Stimulated activated CD4-positive, alpha-beta T cell treated with anti-CD3 and anti-CD28 coated beads, Interleukin-1b, Interleukin-23, amount 100 ng/mL, for 1 hour (primary cell): ENCODE measurements at places on chromosomes 16 and 17.

GRCh38 chr17:65389949-65390348 lies 171.5 kb downstream of the AXIN2 start:
- no peak for DNase-seq

GRCh38 chr17:6660805-6661463 lies 9.4 kb downstream of the C17orf100 start:
- DNase-seq = no peak

DNA sequence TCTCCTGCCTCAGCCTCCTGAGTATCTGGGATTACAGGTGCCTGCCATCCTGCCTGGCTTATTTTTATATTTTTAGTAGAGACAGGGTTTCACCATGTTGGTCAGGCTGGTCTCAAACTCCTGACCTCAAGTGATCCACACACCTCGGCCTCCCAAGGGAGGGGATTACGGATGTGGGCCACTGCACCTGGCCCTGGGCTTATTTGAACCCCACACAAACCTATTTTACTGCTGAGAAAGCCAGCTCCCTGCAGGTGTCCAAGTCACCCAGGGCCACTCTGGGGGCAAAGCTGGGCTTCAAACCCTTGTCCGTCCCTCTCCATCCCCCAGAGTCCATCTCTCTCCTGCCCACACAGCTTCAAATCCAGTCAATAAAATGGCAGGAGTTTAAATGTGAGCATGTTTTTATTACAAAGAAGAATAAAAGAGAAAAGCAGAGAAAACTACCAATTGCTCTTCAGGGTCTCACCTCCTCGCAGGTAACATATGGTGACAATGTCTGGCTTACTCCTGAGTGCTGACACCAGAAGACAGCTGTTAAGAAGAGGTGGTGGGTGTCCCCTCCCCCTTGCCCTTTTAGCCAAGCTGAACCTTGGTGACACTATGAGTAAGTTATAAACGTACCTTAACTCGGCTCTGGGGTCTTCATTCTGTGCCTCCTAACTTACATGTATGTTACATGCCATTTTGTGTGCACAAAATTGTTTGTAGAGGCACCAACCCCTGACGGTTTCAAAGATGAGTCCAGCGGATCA lies 45.4 kb downstream of the LAT start:
- no peak for DNase-seq

DNA sequence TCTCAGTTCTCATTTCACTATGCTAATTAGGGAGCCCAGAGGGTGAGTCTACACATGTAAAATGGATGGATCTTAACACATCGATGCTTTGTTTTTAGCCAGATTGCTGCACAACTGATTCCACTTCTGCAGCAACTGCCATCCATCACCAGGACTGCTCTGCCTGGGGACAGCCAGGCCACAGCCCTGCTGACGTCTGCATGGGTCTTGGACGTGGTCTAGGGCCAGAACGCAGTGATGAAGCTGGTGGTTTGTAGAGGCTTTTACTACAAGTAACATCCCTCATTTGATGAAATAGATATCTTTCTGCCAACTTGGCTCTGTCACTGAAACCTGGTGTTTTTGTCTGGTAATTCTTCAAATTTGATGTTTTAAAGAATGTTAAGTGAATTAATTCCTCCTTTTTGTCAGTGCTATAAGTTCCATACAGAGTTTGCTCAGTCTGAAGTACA lies 50.6 kb downstream of the MARCHF10 start:
- no peak for DNase-seq

DNA sequence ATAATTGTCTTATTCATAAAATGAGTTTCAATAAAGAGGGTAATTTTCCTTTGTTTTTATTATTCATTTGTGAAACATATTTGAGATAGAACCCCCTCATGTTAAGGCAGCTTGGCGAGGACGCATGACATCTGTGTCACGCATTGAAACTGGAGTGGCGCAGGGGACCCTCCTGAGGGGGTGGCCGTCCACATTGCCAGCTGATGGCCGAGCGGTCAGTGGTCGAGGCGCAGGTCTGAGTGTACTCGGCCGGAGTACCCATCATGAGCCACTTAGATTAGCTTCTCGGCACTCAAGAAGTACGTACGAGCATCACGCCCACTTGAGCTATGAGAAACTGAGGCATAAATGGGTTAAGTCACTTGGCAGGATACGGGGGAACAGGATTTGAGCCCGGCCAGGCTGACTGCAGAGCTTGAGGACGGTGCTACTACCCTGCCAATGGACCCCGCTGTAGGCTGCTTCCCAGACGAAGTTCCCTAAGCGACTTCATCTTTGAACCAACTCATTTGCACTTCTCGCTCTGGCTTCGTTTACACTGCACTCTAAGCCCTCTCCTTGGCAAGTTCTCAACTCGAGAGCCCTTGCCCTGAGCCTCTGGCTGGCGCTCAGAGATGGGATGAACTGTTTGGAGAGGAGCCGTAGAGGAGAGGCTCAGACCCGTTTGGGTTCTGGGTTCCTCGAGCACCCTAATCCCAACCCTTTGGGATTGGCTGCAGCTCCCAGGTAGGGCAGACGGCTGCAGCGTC lies 91.8 kb downstream of the SDK2 start:
- DNase-seq = no peak

- DNase-seq = no peak
Observed at GRCh38 chr17:44222112-44222869, 2.8 kb upstream of the UBTF start.

GRCh38 chr17:6098823-6099180 lies 28.6 kb downstream of the WSCD1 start:
- DNase-seq = no peak

- no peak for DNase-seq
Observed at GRCh38 chr17:54623746-54624145, 276.9 kb upstream of the TOM1L1 start.

DNA sequence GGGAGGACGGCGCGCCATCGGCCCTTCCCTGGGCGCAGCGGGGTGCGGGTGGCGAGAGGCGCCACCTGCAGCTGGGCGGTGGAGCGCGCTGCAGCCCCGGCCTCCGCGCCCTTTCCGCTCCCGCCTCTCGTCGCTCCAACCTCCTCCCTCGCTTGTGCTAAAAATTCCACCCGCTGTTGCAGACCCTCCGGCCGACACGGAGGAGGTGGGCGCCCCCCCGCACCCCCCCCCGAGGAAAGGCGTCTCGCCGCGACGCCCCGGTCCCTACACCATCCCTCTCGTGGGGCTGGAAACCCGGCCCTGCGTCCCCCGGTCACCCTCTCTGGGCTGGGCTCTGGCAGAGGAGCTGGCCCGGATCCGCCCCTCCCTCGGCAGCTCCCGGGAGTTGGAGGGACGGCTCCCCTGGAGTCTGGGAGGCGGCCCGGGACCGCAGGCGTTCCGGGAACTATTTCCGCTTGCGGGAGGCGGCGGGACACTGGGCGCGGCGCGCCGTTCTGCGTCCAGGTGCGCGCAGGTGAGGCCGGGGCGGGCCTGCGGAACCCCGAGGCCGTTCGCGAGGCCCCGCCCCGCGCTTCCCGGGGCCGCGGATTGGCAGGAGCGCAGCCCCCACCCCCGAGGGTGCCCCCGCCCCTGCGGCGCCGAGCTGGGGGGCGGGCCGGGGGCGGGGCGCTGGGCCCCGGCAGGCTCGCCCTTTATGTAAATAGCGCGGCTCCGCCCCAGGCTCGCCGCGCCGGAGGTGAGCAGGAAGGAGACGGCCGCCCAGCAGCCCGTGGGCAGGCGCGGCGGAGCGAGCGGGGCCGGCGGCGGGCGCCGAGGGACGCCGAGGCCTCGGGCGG lies at the start of gene LLGL2:
TSS of gene LLGL2 (plus strand) at position 728 of the 836 bp plus-strand sequence. CDS start 17,730 bp downstream, outside the sequence.
- DNase-seq = peak; percentile 63

- DNase-seq = no peak
Observed at GRCh38 chr16:80015566-80015965, 415.0 kb upstream of the MAF start.

GRCh38 chr16:69123910-69124309 lies 8.5 kb downstream of the CHTF8 start:
- DNase-seq = peak; percentile 25

- no peak for DNase-seq
Observed at GRCh38 chr16:27108826-27109665, 42.3 kb downstream of the C16orf82 start.

GRCh38 chr16:54443839-54444238 lies 157.3 kb upstream of the IRX3 start:
- DNase-seq = no peak

DNA sequence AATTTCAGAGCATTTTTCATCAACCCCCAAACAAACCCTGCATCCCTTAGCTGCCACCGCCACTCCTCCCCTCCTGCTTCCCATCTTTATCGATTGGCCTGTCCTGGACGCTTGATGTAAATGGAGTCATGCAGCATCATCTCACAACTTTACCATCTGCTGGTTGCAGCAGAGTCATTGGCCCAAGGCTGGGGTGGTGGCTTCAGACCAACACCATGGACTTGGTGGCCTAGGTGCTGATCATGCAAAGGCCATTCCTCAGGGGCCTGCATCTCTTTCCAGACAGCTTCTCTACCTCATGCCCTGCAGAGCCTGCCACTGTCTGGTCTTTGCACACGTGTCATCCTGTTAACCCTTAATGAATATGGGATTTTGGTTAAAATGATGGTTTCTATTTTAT lies 73.4 kb downstream of the MPRIP start:
- DNase-seq = no peak

DNA sequence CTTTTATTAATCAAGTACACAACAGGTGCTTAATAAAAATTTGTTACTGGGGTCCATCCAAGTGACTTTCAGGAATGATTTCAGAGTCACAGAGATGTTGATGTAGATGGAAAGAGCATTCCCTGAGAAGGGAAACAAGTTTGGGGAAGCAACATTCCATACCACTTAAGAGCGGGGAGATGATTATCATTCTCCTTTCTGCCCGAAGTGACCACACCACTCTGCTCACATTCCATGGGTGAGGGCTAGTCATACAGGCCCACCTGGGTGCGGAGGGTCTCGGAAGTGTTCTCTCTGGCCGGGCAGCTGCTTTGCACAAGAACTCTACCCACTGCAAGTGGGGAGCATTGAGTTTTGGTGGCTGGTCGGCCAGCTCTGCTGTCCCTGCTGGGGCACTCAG lies 231.4 kb downstream of the SNX29 start:
- no peak for DNase-seq

GRCh38 chr17:80683625-80684104 lies 139.0 kb downstream of the RPTOR start:
- no peak for DNase-seq

- DNase-seq = no peak
Observed at GRCh38 chr17:34567691-34568465, 11.5 kb upstream of the TMEM132E start.

DNA sequence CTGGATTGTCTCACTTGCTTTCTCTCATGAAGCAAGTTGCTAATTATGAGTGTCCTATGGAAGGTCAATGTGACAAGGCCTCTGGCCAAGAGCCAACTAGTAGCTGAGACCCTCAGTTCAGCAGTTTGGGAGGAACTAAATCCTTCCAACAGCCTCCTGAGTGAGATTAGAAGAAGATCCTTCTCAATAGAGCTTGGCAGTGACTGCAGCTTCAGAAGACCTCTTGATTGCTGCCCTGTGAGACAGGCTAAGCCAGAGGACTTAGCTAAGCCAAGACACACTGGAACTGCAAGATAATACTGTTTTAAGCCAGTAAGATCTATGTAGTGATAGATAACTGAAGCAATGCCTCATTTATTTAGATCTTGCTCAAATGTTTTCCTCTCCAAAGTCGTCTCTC lies 34.3 kb downstream of the PCTP start:
- DNase-seq = no peak

GRCh38 chr17:8955021-8955959 lies 10.2 kb downstream of the PIK3R5 start:
- no peak for DNase-seq

- DNase-seq = no peak
Observed at GRCh38 chr17:50511058-50511457, 2.8 kb downstream of the MYCBPAP start.

- no peak for DNase-seq
Observed at GRCh38 chr16:72285728-72286127, 113.8 kb upstream of the PMFBP1 start.

DNA sequence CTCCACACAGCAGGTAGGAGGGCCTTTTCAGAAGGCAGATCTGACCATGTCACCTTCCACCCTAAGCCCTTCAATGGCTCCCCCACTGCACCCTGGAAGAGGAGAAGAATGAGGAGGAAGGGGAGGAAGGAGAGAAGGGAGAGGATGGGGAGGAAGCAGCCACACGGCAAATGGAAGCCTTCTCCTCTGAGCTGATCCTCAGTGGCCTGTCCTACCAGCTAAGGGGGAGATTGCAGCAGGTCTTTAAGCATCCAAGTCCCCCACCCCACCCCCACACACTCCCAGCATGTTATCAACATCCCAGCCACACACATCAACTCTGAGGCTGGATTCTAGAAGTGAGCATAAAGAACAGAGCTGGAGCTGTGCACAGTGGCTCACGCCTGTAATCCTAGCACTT lies 46.2 kb upstream of the RBFOX3 start:
- no peak for DNase-seq

DNA sequence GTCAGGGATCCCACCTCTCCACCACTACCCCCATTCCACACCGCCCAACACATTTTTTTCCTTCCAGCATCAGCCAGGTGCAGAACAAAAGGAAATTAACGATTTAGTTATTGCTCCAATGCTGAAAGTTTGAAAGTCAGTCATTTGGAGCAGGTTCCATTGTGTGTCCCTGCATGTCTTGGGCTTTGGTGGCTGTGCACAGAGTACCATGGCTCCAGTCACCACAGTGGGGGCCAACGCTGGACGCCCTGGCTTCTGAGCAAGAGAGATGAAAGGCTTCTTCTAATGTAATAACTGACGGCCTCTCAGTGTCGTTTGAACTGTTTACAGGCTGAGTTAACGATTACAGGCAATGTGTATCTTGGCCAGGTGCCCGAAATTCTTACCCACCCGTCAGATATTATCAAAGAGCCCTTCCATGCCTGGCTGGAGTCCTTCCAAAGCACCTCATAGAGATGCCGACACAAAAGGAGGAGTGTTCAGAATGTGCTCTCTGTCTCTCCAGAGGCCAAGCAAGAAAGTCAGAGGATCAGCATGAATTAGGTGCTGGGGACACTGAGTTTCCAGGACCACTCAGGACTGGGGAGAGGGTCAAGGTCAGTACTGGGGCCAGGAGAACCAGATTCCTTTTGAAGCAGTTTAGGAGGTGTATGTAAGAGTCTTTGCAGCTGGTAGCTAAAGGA lies 25.9 kb downstream of the RNF43 start:
- DNase-seq = no peak

GRCh38 chr16:19677402-19677801 lies 40.6 kb downstream of the KNOP1 start:
- no peak for DNase-seq

DNA sequence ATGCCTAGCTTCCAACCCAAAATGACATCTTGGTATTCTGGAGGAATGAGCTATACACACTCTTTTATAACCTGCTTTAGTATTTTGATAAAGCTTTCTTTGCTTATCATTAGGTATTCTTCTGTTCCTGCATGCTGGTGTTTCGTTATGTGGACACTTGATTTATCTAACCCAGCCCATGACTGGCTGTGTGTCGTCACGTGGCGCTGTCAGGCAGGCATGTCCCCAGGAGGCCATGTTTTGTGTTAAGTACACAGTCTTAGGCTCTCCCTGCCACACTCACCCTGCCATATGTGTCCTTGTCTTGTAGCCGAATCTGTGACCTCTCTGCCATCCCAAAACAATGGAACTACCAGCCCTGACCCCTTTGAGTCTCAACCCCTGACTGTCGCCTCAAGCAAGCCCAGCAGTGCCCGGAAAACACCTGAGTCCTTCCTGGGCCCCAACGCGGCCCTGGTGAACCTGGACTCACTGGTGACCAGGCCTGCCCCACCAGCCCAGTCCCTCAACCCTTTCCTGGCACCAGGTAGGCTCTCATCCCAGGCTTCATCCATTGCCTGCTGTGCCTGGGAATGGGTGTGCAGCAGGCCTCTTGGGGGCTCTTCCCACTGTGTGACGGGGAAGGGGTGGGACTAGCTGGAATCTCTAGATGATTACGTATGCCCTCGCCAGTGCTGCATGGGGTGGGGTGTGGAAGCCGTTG lies 30.8 kb downstream of the B9D1 start:
- no peak for DNase-seq
